ENCODE measurements at places on chromosomes 1 and 21.

GRCh38 chr1:117568999-117569398 lies 36.8 kb upstream of the TENT5C start:
- no peak for DNase-seq

GRCh38 chr1:47211796-47212269 lies 20.2 kb downstream of the TAL1 start:
- DNase-seq: no peak

DNA sequence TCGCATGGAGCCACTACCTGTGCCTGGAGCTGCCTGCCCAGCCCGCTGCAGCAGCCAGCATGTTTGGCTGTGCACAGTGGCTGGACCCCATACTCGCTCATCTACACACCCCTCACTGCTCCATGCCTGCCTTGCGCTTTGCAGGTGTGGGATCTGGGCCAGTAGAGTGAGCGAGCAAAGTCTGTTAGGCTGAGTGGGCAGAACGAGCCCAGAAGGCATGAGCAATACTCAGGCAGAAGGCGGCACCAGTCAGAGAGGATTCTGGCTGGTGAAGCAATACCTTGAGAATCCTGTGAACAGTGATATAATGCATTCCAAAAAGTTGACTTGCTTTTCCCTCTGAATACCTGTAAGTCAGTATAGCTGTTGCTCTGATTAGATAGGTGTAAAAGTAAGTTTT lies 816.4 kb downstream of the KCNT2 start:
- no peak for DNase-seq

GRCh38 chr21:33267250-33267649 lies 1.1 kb downstream of the IL10RB start:
- no peak for DNase-seq

DNA sequence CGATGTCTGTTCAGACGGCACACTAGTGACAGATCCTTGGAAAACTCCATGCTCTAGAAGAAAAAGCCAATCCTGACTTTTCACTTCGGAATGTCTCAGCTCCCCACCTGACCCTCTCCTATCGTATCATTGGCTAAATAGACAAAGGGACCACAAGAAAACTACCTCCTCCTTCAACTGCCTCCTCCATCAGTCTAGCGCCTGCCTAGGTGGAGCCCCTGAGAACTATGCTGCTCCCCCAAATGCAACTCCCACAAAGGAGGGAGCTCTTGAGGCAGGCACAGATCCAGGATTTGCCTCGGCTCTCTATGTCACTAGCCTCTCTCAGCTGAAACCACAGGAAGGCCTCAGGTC lies 148.4 kb downstream of the TOMM20 start:
- DNase-seq: no peak

DNA sequence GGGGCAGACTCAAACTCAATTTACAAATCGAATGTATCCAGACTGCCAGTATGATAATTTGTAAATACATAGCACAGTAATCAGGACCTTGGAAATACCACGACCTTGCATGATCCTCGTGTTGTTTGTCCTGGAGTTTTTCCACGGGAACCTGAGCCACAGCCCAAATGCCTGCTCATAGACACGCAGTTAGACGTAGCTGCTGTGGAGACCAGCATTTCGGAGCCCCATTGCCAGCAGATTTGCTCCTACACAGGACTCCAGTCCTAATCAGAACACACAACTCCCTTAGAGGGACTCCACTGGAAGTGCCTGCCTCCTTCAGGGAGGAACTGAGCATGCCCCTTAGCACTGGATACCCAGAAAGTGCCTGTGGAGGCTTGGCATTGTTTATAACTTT lies 163.2 kb downstream of the GALNT2 start:
- no peak for DNase-seq

DNA sequence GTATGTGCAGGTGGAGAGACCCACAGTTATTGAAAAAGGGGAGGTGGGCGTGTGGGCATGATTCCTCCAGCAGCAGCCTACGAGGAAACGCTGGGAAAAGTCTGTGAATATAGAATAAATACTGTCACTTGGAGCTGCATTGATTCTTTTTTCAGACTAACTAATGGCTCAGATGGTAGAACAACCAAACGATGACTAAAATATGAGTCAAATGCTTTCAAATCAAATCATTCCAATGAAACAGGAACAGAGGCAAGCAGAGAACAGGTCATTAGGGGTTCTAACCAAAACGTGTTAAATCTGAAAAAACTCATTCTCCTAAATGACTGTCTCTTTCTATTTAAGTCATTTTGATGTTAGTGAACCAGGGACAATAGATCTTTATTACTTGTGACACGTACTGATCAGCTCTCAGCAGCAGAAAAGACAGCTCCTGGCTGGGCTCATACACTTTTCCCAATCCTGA lies 35.1 kb upstream of the SEC16B start:
- no peak for DNase-seq

GRCh38 chr1:160158534-160158933 lies 7.1 kb downstream of the ATP1A4 start:
- DNase-seq: no peak

DNA sequence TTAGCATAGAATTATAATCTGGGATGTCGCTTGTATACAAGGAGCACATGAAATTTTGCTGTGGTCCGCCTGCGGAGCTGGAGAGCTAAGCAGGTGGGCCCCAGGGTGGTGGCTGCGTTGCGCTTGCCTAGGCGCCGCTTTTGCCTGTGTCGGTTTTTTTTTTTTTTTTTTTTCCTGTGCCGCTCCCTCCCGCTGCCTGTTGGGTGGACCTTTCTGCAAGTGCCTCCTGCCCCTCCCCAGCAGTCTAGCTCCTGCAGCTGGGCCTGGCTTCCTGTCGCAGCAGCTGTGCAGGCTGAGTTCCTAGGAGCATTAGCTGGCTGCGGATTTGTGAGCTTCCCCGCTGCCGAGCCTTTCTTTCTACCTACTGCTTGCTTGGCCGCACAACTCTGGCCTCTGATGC lies 20.6 kb downstream of the PYHIN1 start:
- peak; percentile 77 for DNase-seq

DNA sequence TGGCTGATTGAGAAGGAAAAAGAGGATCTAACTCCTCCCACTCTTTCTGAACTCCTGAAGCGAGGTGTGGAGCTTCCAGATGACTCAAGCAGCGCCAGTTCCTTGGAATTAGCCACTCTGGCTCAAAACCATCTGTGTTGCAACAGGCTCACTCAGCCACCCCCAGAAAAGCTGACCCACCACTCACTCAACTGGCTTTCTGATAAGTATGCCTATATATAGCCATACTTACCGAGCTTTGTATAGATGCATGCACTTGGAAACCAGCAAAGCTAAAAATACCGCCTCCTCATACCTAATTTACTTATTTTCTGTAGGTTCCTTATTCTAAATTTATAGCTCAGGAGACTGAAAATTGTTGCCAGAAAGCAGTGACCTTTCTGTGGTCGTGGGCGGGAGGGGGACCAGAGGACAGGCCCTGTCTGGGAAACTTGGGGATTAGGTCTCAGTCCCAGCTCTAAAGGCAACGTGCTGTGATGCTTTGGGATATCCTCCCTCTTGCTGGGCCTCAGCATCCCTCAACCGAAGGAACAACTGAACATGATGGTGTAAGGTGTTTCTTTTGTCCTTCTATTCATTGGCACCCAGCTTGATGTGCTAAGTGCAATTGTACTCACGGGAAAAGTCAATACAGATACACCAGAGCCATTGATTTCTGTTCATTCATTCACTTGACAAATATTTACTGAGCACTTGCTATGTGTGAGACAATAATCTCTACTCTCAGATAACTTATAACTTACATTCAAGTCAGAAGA lies 65.7 kb downstream of the NENF start:
- DNase-seq: no peak

GRCh38 chr1:58190267-58190988 lies 356.1 kb downstream of the OMA1 start:
- no peak for DNase-seq

GRCh38 chr1:215360758-215361157 lies 206.3 kb upstream of the KCTD3 start:
- peak; percentile 59 for DNase-seq

GRCh38 chr1:45815667-45816458 lies 12.5 kb downstream of the MAST2 start:
- DNase-seq: no peak

DNA sequence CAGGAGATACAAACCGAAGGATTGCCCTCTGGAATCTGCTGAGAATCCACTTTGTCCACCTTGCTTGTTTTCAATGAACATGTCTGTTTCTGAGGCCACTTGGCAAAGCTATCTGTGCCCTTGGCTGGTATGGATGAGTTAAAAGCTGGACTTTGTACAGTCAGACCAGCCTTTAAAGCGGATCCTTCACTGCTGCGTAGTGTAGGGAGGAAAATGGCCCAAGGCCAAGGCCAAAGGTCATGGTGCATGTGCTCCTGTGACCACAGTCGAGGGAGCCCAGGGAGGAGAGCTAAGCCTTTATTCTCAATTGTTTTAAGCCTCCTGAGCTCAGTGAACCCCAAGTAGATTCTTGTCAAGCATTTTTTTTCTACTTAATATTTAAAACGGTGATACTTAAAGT lies 37.0 kb downstream of the KCNJ15 start:
- no peak for DNase-seq

DNA sequence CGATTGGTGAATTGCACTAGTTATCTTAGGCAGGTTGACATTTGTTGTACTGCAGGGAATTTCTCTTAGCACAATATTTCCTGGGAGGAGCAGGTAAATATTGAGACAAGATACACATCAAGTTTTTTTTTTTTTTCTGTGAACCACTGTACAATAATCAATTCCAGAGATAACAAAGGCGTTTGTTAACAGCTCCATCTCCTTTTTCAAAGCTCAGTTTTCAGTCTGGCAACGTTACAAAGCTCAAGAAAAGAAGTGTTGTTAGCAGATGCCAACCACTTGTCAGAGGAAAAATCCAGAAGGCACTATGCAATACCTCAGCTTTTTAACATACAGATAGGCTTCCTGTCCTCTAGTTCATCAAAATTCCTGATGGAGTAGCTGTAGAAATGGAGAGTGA lies 40.9 kb upstream of the DAB1 start:
- DNase-seq: no peak

GRCh38 chr1:101290119-101290921 lies 53.5 kb downstream of the S1PR1 start:
- no peak for DNase-seq

DNA sequence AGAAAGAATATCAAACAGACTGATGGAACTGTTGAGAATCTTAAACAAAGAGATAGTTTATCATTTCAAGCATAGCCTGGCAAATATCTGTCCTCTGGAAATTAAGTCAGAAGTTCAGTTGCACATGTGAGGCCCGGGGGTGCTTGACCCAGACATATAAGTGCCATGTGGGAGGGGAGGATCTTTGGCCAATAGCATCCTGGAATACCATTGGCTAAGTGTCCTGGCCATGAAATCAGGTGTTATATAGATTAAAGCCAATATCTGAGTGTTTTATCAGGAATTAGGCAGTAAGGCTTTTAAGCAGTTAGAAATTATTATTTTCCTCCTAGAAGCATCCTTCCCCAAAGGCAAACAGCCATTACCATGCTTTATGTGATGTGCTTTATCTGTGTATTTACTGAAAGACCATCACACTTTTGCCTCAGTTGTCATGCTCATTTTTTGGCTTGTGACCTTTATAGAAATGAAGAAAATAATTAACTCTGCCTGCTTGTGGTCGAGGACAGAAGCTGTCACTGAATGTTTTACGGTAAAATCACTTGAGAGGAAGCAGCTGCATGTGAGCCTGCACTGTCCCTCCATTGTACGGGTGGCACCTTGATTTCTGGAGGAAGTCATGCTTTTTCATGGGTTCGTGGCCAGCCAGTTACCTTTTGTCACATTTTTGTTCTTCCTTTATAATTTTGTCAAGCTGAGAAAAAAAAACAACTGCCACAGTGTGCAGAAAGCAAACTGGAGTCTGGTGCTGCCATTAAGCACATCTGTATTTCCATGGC lies 259.9 kb upstream of the FMN2 start:
- no peak for DNase-seq

- DNase-seq: no peak
Observed at GRCh38 chr21:44666401-44667320, at the start of gene KRTAP12-2. KRTAP12-2 (minus strand) TSS chr21:44666927; CDS start chr21:44666886, 41 bp downstream.

- no peak for DNase-seq
Observed at GRCh38 chr1:48492392-48492791, 20.4 kb upstream of the SPATA6 start.

GRCh38 chr1:115837341-115837739 lies 3.6 kb downstream of the NHLH2 start:
- no peak for DNase-seq

- no peak for DNase-seq
Observed at GRCh38 chr1:161244888-161245287, 6.9 kb upstream of the NR1I3 start.

- DNase-seq: no peak
Observed at GRCh38 chr1:180642781-180643180, 11.0 kb downstream of the XPR1 start.

DNA sequence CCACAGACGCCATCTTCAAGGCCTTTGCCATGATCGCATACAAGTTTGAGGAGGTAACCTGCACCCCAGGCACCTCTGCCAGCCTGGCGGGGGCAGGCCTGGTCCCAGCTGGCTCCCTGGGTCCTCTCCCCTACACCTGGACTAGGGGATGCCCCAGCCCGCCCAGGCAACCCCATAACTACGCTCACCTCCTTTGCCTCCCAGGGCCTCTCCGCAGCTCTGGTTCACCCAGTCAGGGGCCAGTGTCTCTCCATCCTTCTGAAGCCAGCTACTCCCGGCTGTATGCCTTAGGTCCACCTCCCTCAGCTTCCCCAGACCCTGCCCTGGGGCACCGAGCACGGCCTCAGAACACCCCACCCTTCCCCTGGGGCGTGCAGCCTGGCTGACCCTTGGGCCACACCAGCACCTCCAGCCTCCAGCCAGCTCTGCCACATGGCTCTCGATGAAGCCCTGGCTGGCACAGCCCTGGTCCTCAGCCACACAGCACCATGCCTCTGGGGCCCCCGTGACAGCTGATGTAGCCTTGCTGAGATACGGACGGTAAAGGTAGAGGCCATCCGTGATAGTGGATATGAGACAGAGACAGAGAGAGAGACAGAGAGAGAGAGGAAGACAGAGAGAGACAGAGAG lies 80.4 kb upstream of the COL6A1 start:
- DNase-seq: no peak

DNA sequence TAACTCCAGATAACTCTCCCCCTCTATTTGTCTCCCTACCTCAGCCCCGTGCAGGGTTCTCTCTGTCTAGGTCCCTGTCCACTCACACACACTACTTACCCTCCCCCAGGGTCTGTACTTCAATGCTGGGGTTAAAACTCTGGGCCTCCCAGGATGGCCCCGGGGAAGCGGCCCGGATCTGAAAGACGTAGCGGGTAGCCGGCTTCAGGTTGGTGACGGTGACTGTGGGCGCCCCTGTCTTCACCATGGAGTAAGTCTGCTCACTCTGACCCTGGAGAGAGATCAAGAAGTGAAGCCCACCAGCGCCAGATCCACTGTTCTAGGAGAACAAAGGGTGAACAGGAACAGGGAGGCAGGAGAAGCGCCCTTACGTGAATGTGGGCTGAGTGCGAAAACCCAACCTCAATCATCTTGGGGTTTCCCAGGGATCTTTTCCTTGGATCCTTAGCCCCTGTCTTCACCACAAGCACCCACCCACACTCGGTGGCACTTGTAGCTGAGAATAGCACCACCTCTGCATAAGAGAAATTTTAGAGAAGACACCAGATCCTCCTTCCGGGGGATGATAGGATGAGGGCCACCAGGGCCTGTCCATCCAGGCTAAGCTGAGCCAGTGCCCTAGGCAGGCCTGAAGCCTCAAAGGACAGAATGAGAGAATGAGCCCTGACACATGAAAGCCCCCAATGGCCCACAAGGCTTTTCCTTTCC lies 33.5 kb downstream of the EPHA10 start:
- no peak for DNase-seq

Measured in MM.1S (cell line).